GM23248 (cell line): ENCODE measurements at places on chromosomes 12 and 14. TPM values are rescaled to one million over a fixed set of nuclear protein-coding genes. Genes with fewer than 3 reads are reported as not detected.
A peak's percentile ranks its signal among the peaks of the same experiment; 100 is the strongest.

DNA sequence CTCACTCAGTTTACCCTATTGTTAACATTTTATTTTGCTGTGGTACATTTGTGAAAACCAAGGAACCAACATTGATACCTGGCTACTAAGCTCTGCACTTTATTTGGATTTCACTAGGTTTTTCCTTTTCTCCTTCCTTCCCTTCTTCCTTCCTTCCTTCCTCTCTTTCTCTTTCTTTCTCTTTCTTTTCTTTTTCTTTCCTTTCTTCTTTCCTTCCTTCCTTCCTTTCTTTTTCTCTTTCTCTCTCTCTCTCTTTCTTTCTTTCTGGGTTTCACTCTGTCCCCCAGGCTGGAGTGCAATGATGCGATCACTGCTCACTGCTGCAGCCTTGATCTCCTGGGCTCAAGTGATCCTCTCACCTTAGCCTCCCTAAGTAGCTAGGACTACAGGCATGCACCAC is 29.1 kb upstream of the TMEM263 start:
- no peaks in the 10 kb centered on the region for H3K36me3 ChIP-seq
- no peak for DNase-seq
- H3K27me3 ChIP-seq: no peaks in the 10 kb centered on the region

DNA sequence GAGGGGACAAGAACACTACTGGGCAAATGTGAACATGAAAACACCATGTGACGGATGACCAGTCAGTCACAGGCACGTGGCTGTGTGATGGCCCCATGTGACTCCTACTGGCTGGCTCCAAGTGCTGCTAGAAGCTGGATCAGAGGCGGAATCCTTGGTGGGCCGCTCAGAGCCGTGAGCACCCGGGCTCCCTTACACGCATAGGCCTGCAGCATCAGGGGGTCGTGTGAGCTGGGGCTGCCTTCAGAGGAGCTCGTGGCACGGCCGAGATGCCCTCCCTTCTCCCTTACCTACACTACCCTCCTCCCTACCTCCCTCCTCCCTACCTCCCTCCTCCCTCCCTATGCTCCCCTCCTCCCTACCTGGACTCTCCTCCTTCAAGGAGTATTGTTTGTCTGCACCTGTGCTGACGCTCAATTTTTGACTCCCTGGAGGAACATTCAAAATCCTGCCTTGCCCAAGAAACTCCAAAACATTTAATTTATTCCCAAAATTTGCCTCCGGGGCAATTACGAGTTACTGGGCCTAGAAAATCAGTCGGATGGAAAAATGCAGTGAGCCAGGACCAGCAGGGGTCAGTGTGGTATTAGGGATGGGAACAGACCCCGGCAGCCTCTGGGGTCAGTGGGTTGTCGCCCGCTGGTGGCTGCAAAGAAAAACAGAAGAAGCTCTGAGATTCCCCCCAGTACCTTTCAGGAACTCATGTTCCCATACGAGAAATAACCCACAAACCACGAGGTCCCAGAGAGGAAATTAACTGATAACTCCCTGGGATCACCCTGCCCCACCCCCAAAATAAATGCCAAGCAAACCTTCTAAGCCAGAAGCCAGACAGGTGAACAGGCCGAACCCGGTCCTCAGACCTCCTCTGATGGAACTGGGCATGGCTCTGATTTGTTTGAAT is 61.3 kb downstream of the C14orf132 start:
- H3K36me3 ChIP-seq: no peaks in the 10 kb centered on the region
- peaks cover 17% of the 10 kb centered on the region for H3K4me1 ChIP-seq
- H3K4me3 ChIP-seq: no peak overlapping the region
- DNase-seq: peak; percentile 86
- H3K27ac ChIP-seq: no peak overlapping the region

RPL10L gene
- total RNA-seq: not detected in 2 replicates

- H3K27ac ChIP-seq: no peak overlapping the region
- H3K36me3 ChIP-seq: no peaks in the 10 kb centered on the region
- H3K4me3 ChIP-seq: no peak overlapping the region
- H3K27me3 ChIP-seq: no peaks in the 10 kb centered on the region
Observed at GRCh38 chr12:103470664-103471063, 25.1 kb downstream of the C12orf42 start.

KLRG1 gene
- not detected in 2 replicates for total RNA-seq

- H3K4me1 ChIP-seq: no peaks in the 10 kb centered on the region
- no peak overlapping the region for H3K4me3 ChIP-seq
- H3K27ac ChIP-seq: no peak overlapping the region
- no peaks in the 10 kb centered on the region for H3K27me3 ChIP-seq
- no peak for DNase-seq
- no peaks in the 10 kb centered on the region for H3K36me3 ChIP-seq
Observed at GRCh38 chr14:41072776-41073175, 533.9 kb upstream of the LRFN5 start.

DNA sequence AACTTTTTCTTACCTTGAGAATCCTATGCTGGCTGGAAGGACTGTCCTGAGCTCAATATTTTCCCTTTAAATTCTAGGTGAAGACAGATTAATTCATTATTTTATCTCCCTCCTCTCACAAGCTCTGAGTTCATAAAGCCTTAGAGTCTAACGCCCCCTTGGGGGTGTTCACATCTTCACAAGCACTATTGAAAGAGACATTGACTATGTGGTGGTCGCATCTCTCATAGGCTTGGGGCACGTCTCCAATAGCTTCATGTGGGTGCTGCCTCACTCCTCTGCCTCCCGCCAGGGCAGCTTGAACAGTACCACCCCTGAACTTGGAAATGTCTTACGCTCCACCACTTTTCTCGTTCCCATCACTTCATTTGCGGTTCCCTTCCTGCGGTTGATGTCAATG is 106.2 kb downstream of the UNC79 start:
- H3K27me3 ChIP-seq: no peaks in the 10 kb centered on the region
- H3K4me3 ChIP-seq: no peak overlapping the region
- no peak overlapping the region for H3K27ac ChIP-seq
- no peaks in the 10 kb centered on the region for H3K36me3 ChIP-seq
- DNase-seq: peak; percentile 34
- H3K4me1 ChIP-seq: no peaks in the 10 kb centered on the region

DNA sequence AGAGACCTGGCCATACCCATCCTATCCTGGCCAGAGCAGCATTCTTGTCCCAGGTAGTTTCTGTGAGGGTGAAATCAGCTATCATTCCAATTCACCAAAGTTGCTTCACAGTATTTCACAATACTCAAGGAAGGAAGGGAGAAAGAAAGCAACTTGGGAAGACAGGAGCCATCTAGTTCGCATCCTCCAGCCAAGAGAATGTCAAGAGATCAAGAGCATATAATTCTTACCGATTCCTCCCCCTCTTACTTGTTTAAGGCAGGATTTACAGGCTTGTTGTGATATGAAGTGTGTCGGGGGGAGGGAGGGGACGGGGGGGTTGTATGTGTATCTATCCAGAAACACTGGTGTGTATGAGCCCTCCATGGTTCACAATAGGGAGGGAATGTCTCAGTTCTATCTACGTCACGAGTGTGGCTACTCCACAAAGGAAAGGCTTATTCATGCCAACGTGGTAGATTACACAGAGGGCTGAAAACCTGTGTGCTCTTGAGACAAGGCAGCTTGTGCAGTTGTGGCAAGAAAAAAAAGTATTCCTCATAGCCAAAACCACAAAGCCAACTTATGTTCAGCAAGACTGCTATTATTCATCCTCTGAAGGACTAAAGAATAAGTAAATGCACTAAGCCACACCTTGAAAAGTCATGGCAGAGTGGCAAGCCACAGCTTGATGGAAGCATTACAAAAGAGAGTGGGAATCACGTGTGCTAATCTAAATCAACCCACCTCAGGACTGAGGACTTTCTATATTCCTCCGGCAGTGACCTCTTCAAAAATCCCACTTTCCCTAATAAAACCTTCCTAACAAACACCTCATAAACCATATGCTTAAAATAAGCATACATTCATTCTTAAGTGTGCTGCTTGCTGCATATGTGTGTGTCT is 35.0 kb downstream of the CORO1C start:
- peak overlapping the region; percentile 99 for H3K27ac ChIP-seq
- H3K4me1 ChIP-seq: peaks cover 85% of the 10 kb centered on the region
- no peaks in the 10 kb centered on the region for H3K27me3 ChIP-seq
- peak overlapping the region; percentile 40 for H3K4me3 ChIP-seq
- DNase-seq: peak; percentile 98

DNA sequence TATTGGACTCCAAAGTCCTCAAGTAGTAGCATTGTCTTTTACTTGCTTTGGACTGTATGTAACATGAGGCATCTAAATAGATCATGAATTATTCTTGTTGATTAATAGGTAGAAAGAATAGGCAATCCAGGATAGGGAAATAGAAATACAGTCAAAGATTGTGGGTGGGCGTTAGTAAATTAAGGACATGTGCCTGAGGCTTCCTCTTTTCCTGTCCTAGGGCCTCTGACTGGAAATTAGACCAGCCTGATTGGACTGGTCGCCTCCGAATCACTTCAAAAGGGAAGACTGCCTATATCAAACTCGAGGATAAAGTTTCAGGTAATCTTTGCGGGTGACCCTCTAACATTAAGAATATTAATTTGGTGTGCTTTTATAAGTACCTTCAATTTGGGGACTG is 7.6 kb downstream of the NECAP1 start:
- H3K27ac ChIP-seq: no peak overlapping the region
- no peak overlapping the region for H3K4me3 ChIP-seq
- DNase-seq: no peak
- no peaks in the 10 kb centered on the region for H3K27me3 ChIP-seq

MUCL1 gene
- total RNA-seq: not detected in 2 replicates

PRPH gene
- not detected in 2 replicates for total RNA-seq

REC8 gene
- 1.4 and 3.5 TPM in 2 replicates for total RNA-seq

DNA sequence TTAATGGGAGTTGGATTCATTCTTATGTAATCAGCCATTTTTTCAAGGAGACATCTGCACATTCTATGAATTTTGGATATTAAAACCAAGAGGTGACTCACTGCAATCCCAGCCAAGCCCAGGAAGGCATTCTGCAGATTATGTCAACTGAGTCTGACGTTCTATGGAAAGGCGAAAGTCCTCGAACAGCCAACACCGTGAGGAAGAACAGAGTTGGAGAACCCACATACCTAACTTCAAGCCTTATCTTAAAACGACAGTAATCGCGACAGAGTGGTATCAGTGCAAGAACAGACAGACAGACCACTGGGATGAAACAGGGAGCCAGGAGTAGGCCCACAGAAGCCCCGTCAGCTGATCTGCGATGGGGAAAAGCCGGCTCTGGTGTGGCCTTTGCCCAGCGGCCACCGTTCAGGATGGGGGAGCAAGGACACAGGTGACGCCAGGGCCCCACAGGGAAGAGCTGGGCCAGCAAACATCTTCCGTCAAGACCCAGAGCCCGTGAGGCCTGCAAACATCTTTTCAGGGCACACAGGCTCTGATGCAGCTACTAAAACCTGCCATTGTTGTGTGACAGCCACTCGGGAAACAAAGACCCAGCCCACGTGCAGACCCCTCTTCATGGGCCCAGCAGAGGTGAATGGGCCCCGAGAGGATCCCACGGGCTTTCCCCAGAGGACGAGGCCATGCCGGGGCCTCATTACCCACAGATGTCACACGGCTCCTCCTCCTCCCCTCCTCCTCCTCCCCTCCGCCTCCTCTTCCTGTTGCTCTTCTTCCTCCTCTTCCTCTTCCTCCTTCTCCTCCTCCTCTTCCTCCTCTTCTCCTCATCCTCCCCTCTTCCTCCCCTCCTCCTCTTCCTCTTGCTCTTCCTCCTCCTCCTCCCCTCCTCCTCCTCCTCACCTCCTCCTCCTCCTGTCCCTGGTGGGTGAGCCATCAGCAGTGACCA is 277.6 kb downstream of the ADGRD1 start:
- no peaks in the 10 kb centered on the region for H3K27me3 ChIP-seq
- no peaks in the 10 kb centered on the region for H3K36me3 ChIP-seq
- no peaks in the 10 kb centered on the region for H3K4me1 ChIP-seq
- H3K27ac ChIP-seq: no peak overlapping the region

GNS gene
- 121 and 129 TPM in 2 replicates for total RNA-seq

SYT1 gene
- total RNA-seq: 2.4 and 3.0 TPM in 2 replicates

GALNT16 gene
- total RNA-seq: 1.4 and 4.2 TPM in 2 replicates

GRCh38 chr12:127770118-127770517 is 496.9 kb upstream of the TMEM132C start:
- no peak overlapping the region for H3K27ac ChIP-seq
- no peak for DNase-seq
- no peaks in the 10 kb centered on the region for H3K4me1 ChIP-seq
- no peaks in the 10 kb centered on the region for H3K36me3 ChIP-seq
- H3K4me3 ChIP-seq: no peak overlapping the region
- 0 out of 2 replicates have a peak, but pooled peaks cover 4% of the 10 kb centered on the region for H3K27me3 ChIP-seq

DNA sequence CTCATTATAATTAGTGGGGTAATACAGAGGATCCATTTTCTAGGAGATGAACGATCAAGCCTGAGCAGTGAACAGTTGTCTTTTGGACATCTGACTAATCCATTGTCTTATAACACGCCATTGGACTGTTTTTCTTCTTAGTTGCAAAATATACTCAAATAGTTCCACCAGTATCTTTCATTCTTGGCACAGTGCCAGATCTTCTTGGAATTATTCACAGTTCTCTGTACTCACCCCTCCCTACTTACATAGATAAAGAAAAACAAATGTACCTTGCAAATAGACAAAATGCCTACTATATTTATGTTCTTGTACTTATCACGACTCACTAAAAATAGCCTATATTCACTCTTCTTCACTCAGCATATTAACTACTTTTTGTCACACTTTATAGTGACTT is 3.8 kb downstream of the CBLN3 start:
- DNase-seq: peak; percentile 93
- H3K36me3 ChIP-seq: no peaks in the 10 kb centered on the region
- H3K4me1 ChIP-seq: peaks cover 24% of the 10 kb centered on the region
- no peak overlapping the region for H3K4me3 ChIP-seq
- H3K27me3 ChIP-seq: no peaks in the 10 kb centered on the region

- H3K36me3 ChIP-seq: no peaks in the 10 kb centered on the region
- peak; percentile 46 for DNase-seq
- H3K27ac ChIP-seq: no peak overlapping the region
- H3K4me1 ChIP-seq: peaks cover 21% of the 10 kb centered on the region
Observed at GRCh38 chr12:26848156-26848825, 15.3 kb upstream of the ITPR2 start.

DNA sequence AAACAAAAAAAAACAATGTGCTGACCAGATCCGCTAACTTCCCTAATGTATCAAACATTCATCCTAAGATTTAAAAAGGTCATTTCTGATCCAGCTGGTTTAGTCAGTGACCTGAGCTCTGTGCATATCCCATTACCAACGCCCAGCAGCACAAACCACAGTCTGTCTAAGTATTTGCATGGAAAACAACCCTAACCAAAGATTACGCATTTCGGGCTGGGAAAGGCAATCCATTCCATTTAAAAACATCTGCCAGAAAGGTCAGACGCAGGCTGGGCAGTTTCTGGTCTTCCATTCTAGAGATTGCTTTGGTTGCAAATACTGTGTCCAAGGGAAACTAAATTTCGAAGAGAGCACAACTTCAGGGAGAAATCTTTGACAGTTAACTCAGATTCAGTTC is 234.9 kb downstream of the FLRT2 start:
- DNase-seq: no peak
- no peaks in the 10 kb centered on the region for H3K27me3 ChIP-seq
- H3K4me3 ChIP-seq: no peak overlapping the region
